EL (cell line): ENCODE measurements at places on chromosomes 4 and X.

- DNase-seq: no peak
Observed at GRCh38 chrX:42739741-42740140, 38.2 kb downstream of the PPP1R2C start.

DNA sequence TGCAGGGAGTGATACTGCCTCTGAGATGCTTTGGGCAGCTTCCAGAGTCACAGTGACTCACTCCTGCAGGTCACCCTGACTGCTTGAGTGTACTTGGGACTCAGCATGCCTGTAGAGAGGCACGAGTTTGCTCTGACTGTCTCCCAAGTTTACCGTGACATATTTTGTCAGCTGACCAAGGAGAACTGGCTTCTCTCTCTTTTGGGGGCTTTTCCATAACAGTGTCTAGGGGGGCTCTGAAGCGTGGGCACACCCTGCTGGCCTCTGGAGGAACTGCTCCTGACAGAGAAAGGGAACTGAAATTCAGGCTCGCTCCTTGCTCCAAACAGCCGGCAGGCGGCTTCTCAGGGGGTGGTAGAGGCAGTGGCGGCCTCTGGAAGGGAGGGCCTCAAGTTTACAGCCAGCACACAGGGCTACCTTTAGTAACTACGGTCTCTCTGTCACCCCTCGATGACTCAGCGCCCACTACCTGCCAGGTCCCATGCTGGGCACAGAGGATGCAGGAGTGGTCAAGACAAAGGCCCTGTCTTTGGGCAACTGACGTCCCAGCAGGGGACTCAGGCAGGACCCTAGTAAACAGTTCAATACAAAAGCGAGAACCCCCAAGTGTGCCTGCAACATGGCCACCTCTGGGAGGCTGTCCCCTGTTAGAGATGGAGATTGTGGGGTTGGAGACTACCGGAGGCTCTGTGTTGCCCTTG is 17.8 kb downstream of the ZNF185 start:
- DNase-seq: peak; percentile 56

GRCh38 chr4:88880501-88881226 is 176.3 kb downstream of the FAM13A start:
- no peak for DNase-seq

GRCh38 chr4:156638925-156639605 is 332.5 kb downstream of the PDGFC start:
- peak; percentile 83 for DNase-seq

DNA sequence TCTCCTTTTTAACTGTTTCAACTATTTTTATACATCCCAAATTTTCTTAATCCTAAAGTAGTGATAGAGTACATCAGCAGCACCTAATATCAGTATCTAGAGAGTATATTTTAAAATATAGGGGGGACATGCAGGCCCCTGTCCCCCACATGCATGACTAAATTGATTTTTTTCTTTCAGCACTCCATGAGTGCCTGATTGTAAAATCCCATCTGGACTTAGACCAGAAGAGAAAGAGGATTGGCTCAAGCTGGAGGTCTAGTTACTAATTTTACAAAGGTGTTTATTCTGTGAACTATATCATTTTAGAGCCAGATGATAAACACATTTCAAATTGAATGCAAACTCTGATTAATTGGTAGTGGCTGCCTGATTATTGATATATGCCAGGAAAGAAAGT is 1533.9 kb upstream of the PABPC4L start:
- no peak for DNase-seq

GRCh38 chr4:3035249-3035648 is 39.1 kb downstream of the HTT-AS start:
- DNase-seq: no peak

GRCh38 chr4:165813606-165814005 is 59.4 kb upstream of the TLL1 start:
- no peak for DNase-seq

DNA sequence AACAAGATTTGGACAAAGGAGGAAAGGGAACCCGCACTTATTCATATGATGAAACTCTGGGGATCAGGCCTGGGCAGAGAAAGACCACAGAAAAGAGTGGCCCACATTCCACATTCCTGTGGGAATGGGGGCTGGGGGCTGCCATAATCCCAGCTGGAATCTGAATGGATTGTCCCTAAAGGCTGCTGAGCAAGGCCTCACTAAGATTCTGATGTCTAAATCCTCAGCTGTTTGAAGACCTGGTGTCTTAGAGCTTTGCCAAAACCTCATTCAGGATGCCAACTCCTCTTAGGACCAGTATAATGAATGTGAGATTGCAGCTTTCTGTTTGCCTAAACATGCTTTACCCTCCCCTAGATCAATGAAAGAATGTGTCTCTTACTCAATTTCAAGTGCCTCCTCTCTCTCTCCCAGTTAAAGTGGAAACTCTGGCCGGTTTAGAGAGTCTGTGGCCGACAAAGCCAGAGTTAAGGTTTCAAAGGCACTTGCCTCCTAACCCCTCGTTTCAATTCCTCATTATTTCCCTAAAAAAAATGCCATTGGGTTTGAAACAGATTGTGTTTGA is 33.3 kb upstream of the GPC4 start:
- no peak for DNase-seq

GRCh38 chr4:185740471-185740873 is 71.5 kb downstream of the SORBS2 start:
- no peak for DNase-seq

- no peak for DNase-seq
Observed at GRCh38 chr4:183852910-183853547, 52.1 kb upstream of the STOX2 start.

DNA sequence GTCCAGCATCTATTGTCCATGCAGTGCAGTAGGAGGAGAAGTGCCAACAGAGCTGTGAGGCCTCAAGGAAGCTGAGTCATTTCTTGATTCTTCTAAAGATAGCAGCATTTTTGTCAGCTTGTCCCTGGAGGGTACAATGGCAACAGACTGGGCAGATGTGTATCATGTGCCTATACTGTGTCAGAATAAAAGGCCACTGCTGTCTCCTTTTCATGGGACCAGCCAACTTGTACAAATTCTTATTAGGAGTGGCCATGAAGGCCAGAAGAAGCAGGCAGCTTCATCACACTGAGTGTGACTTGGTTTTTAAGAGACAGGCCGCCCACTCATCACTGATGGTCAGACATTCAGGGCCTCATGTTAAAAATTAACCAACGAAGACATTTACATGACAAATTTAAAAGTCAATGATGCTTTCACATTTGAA is 185.0 kb upstream of the FAM241A start:
- DNase-seq: peak; percentile 70

- DNase-seq: no peak
Observed at GRCh38 chr4:45408996-45409395, 682.6 kb upstream of the GNPDA2 start.

GRCh38 chr4:65791812-65792308 is 121.6 kb upstream of the EPHA5 start:
- no peak for DNase-seq

DNA sequence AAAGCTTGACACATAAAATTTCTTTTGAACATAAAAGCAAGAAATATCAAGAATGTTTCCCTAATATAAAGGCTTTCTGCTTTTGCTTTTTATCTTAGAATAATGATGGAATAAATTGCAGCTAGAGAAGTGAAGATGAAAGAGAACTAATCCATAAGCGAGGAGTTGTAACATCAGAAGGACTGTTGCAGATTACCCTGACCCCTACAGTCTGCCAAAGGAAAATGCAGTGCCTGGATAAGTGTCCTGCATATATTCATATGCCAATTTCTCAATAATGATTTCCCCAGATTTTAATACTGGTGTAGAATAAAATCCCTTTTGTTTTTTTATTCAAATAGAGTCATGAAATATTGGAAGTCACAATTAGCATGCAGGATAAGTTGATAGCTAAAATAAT is 115.9 kb downstream of the MAGEC2 start:
- peak; percentile 20 for DNase-seq

GRCh38 chr4:129901205-129901604 is 805.3 kb downstream of the C4orf33 start:
- DNase-seq: no peak

DNA sequence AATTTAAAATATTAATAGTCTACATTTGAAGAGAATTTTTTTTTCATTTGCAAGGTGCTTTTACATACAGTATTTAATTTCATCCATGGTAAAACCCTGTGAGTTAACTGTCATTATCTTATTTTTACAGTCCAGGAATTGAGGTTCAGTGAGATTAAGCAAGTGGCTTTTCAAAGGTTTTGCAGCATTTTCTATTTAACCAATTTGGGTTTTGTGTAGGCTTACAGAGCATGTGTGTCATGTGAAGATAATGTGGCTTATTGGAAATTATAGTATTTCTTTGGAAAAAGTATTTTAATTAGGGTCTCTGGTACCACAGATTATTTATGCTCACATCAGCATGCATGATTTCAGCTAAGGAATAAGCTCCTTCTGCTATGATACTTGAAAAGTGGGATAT is 4.5 kb downstream of the XK start:
- no peak for DNase-seq

DNA sequence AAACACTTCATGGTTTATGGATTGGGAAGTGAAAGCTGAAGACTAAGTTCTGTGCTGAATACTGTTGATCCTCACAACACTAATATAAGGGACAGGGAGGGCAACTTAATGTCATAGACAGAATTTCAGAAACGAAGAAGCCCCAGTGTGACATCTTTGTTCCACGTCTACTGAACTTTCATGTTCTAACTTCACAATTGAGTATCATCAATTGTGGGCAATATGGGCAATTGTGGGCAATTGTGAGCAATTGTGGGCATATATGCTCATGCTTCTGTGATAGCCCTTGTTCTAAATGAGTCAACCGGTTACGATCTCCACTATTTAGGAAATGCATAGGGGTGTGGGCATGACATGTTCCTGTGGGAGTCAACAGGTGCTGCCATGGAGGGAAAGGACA is 33.7 kb downstream of the CYBB start:
- no peak for DNase-seq

- peak; percentile 83 for DNase-seq
Observed at GRCh38 chr4:113635739-113636437, 125.7 kb downstream of the CAMK2D start.

GRCh38 chr4:189974056-189974455 is 33.4 kb downstream of the FRG1 start:
- DNase-seq: peak; percentile 8

GRCh38 chr4:23903859-23904438 is 14.1 kb upstream of the PPARGC1A start:
- no peak for DNase-seq

DNA sequence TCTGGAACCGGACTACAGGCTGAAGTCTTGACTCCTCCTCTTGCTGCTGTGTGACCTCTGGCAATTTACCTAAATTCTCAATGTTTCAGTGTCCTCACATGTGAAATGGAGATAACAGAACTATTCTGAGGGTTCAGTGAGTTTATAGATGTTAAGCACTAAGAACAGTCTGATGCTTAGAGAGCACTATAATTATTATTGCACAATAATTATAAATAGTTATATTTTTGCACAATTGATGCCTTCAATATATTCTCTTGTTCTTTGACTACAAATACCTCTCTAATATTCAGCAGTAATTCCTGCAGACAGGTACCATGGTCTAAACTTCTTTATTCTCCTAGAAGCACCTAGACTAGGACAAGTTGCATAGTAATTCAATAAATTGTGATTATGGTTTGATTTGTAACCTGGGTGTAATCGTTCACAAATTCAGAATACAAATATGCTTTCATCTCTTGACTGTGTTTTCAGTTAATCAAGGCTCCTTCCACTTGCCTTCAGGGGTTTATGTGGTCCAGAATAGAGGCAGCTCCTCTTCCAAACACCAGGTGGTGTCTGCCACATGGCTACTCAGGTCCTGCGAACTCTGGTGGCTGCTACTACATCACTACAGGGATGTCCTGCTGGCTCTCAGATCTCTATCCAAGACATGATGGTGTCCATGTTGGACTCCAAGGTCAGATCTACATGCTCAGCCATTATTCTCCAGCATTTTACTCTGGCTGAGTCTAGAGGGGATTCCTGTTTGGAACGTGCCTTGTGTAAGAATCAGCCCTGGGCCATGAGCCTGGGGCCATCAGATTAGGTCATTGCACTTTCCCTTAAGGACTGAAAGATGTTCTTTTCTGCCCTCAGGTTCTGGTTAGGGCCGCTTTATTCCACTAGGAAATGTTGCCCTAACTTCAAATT is 103.4 kb downstream of the QRFPR start:
- DNase-seq: no peak

DNA sequence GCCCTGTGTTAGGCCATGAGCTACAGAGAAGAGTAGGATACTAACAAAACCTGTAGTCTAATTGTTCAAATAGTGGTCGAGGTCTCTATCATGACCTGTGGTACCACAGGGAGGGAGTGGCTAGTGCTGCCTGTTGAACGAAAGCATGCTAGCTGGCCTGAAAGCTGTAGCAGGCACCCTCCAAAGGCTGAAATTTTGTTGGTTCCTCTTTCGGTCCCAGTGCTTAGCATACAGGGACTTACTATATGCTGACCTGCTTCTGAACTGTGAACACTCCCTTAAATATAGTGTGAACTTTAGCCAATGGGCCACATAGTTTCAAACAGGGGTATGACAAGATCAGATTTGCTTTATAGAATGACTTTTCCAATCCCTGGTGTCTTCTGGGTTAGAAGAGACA is 113.4 kb downstream of the PJA1 start:
- DNase-seq: no peak

DNA sequence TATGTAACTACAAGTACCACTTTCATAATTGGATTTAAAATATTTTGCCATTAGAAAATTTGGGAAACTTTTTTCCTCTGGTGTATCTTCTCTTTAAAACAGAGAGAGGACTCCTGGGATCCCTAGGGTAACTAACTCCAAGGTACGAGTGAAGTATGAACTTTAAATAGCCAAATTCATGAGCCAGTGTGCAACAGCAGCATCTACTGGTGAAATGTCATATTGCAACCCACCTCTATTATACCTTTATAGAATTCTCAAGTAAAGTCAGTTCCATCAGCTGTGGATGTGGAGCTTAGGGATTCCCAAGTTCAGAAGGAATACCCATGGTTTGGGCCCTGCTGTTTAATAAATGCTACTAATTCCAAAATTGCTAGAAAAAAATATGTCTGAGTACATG is 282.7 kb upstream of the TAPT1 start:
- no peak for DNase-seq

DNA sequence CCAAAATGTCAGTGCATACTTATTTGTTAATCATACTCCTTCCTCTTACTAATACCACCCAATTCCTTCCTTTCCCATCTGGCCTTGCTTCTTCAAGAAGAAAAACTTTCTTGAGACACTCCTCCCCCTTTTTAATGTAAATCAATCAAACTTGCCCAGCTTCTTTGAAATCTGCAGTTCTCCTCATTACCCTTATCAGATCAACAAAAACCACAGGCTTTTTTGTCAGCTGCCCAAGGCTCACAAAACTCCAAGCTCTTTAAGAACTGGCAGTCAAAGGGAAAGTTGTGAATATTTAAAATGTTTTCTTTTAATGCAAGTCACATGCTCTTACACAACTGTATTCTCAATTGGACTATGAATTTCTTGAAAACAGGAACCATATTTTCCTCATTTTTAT is 11.3 kb upstream of the MYOZ2 start:
- peak; percentile 57 for DNase-seq

- peak; percentile 83 for DNase-seq
Observed at GRCh38 chr4:14096396-14096965, 469.0 kb upstream of the BOD1L1 start.

GRCh38 chrX:40050532-40050931 is 47.2 kb downstream of the BCOR start:
- no peak for DNase-seq
